ENCODE measurements at places on chromosomes 4 and X.
A peak's percentile ranks its signal among the peaks of the same experiment; 100 is the strongest.

- DNase-seq: no peak
Observed at GRCh38 chrX:131901546-131901945, 121.6 kb upstream of the STK26 start.

GRCh38 chrX:16997313-16997712 is 50.9 kb downstream of the REPS2 start:
- no peak for DNase-seq

- no peak for DNase-seq
Observed at GRCh38 chr4:187944179-187944578, 51.4 kb upstream of the ZFP42 start.

- no peak for DNase-seq
Observed at GRCh38 chrX:67500617-67501016, 43.2 kb upstream of the AR start.

DNA sequence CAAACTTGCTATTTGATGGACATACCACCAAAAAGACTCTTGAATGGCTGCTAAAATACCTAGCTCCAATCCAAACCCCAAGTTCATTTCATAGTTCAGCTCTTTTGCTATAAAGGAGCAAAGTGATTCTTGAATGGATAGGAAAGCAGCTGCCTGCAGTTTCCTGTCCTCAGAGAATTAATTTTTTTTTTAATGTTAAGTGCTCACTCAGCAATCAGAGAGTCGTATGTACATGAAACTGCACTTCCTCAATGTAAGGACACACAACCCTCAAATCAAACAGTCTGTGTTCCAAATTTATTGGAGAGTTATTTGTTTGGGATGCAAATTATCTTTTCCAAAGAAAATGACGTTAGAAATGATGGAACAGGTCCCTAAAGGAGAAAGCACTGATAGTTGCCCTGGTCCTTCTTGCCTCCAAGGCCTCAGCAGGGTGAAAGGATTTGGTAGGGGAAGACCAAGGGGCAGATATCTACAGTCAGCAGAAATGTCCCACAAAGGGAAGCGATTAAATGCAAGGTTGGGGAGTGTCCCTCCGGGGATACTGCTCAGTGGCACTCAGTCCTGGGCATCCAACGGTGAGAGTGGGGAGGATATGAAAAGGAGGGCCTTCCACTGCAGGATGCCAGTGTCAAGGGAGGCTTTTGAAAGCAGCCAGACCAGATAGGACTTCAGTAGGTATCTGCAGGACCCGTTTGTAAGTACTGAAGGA is 67.2 kb upstream of the RASGEF1B start:
- DNase-seq: no peak

DNA sequence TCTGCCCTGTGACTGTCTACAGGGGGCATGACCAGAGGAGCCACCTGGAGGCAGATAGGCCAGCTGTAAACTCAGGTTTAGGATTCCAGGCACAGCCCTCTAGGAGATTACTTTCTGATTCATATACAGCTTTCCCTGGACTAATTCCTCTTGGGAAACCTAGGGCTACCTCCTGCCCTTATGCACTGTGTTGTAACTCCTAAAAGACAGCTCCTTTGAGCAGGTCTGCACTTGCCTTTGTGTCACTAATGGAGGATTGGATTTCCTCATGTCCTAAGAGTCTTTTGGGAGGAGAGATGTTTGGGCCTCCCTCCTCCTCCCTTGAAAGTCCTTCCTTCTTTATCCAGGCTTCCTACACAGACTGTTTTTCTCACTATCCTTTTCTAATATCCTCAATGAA is 202.0 kb downstream of the PCDH19 start:
- no peak for DNase-seq

DNA sequence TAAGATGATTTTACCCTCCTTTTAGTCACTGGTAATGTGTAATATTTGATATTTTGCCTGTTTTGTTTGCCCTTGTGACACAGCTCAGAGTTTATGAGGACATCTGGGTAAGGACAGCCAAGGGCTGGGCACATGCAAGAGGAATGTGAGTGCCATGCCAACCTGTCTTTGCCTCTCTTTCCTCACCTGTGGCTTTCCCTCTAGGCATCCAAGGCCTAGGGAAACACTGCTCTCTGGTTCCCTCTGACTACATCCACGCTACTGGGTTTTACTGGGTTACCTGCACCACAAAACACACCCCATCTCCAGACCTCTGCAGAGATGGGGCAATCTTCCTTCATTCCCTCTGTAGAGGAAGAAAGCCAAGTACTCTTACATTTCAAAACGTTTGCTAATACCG is 7.7 kb downstream of the HPGDS start:
- DNase-seq: no peak

- DNase-seq: no peak
Observed at GRCh38 chrX:1164322-1165288, 47.8 kb downstream of the CRLF2 start.

- no peak for DNase-seq
Observed at GRCh38 chr4:37422102-37422501, 177.6 kb downstream of the NWD2 start.

DNA sequence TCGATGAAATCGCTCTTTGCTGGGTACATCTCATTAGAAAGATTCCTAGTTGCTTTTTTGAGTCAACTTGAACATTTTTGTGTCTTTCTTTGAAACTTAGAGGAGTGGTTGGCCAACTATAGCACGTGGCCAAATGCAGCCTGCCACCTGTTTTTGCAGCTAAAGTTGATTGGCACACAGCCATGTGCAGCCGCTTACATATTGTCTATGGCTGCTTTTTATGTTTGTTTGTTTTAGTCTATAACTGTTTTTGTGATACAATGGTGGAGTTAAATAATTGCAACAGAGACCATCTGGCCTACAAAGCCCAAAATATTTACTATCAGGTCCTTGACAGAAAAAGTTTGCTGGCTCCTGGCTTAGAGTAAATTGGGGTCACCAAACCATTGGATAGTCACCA is 86.3 kb downstream of the CLCN4 start:
- no peak for DNase-seq

DNA sequence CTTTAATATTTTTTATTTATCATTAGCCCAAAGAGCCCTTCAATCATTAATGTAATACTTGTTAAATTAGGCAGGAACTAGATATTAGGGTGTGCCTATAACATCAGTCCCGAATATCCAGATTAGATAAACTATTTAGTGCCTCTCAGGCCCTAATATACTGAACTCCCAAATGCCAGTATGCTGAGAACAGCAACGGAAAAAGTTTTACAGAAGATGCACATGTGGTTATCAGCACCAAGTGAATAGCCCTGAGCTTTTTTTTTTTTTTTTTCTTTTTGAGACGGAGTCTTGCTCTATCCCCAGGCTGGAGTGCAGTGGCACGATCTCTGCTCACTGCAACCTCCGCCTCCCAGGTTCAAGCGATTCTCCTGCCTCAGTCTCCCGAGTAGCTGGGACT is 13.0 kb upstream of the ELF2 start:
- DNase-seq: no peak

GRCh38 chr4:128831531-128832242 is 22.2 kb downstream of the JADE1 start:
- DNase-seq: peak; percentile 9

All from hypothalamus (tissue), 51 donors.